ENCODE measurements at places on chromosomes 12 and 14.

GRCh38 chr12:54389607-54390175, 5.2 kb upstream of the ZNF385A start:
- no peak for DNase-seq

- DNase-seq: no peak
Measured at GRCh38 chr14:83017296-83017695, 1483.6 kb upstream of the SEL1L start.

DNA sequence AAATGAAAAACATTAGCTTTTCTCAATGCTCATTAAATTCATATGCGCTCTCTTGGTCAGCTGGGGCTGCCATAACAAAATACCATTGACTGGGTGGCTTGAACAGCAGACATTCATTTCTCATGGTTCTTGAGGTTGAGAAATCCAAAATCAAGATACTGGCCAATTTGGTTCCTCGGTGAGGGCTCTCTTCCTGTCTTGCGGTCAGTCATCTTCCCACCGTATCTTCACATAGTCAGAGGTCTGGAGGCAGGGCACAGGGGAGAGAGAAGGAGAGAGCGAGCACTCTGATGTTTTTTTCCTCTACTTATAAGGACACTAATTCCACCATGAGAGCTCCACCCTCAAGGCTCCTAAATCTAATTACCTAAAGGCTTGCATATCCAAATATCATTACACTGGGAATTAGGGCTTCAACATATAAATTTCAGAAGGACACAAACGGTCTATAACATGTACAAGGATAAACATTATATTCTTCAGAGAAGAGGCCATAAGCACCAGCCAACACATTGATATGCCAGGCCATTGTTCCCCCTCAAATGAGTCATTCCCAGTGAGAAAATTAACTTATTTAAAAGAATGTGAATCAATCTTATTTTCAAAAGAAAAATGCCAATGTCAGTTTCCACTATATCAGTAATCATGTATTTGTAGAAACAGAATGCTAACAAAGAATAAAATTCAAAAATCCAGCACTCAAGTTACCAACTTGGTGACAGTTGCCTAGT, 152.2 kb downstream of the BTG1 start:
- no peak for DNase-seq

GRCh38 chr12:49888461-49889151, 15.1 kb downstream of the FAIM2 start:
- no peak for DNase-seq

DNA sequence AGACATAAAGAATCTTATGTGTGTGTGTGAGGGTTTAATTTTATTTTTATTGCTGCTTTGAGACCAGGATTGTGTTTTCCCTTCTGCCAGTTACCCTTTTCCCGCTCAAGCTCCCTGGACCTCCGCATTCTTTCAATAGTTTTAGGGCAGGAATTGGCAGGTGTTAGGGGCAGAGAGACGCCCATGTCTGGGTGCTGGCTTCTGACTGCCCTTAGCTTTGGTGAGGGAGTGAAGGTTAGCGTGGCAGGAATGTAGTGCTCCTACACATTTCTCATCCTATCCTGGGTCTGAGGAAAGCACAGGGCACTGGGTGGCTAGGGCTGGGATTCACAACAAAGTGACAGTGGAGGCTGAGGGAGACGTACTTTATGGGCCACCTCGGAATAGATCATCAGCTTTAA, 428.1 kb downstream of the ZFP36L1 start:
- DNase-seq: no peak

- DNase-seq: no peak
Measured at GRCh38 chr12:25985316-25986175, 27.1 kb downstream of the RASSF8 start.

GRCh38 chr14:103198131-103199105, 75.2 kb downstream of the TNFAIP2 start:
- DNase-seq: no peak

DNA sequence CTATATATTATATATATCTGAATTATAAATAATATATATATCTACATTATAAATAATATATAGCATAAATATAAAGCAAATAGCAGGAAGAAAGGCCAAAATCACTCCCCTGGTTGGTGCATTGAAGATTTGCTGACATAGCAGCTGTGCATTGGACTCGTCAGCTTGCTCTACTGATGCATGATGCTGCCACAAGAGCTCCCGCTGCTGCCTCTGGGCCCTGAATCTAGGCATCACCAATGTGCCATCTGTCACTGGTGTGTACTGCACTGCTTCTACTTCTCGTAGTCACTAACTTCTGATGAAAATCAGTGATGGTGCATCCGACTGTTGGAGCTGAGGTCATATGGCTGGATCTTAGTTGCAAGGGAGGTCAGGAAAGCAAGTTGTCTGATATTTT, 205.0 kb downstream of the ADAMTS20 start:
- DNase-seq: no peak

DNA sequence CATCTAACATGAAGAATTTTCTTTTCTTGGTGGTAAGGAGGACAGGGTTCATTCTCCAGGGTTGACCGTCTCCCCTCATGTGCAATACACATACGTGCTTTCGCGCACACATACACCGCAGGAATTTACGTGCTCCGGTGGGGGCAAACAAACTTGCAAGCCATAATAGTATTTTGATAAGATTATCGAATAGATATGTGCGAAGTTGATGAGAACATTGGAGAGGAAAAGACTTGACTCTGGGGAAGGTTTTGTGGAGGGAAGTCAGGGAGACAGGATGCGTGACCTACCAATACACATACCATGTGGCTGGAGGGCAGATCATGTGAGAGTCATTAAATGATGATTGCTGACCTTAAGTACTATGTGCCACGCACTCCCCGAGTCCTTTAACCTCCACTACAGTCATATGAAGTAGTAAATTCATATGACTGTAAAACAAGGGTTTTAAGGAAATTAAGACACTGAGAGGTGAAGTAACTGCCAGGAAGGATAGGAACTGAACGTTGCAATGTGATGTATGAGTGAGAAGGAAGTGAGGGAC, 921 bp downstream of the RAD51B start:
- DNase-seq: no peak

DNA sequence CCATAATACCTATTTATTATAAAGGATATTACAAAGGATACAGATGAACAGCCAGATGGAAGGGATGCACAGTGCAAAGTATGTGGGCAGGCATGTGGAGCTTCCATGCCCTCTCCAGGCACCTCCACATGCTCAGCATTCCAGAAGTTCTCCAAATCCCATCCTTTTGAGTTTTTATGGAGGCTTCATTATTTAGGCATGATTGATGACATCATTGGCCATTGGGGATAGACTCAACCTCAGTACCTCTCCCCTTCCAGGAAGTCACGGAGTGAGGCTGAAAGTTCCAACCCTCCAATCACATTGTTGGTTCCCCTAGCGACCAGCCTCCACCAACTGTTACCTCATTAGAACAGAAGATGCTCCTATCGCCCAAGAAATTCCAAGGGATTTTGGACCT, 156.4 kb downstream of the ATP23 start:
- DNase-seq: no peak

DNA sequence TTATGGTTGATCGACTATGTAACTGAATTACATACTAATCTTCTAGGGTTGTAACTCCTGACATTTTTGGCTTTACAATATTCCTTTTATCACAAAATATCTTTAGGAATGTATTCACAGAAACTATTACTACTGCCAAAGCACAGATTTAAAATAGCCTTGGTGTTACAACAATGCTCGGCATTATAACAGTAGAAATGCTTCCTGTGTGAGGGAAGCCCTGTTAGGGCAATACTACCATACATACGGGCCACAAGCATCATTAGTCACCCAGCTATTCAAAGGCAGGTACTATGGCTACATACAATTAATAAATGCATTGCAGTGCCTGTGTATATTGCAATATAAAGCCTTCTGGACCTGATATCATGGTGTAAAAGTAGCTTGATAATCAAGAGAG, 517.8 kb downstream of the C12orf50 start:
- no peak for DNase-seq

- no peak for DNase-seq
Measured at GRCh38 chr12:49953961-49954846, 3.7 kb downstream of the AQP2 start.

GRCh38 chr14:51513281-51513680, 138.4 kb upstream of the FRMD6 start:
- DNase-seq: no peak

- DNase-seq: no peak
Measured at GRCh38 chr12:25670076-25671055, 117.3 kb upstream of the LMNTD1 start.

DNA sequence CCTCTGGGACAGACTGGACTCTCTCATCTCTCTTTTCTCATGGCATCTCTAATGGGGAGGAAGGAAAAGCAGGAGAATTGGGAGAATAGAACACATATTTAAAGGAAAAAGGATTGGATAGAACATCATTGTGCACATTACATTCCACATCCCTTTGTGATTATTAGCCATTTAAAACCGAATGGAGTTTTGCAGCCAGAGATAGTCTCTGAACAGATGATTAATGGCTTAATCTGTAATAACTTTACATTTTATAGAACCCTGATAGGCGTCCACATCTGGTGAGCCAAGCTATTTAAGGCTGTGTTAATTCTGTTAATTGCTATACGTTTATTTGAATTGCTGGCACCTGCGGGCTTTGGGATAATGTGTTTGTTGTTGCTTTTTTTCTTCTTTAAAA, 487.3 kb downstream of the NRXN3 start:
- no peak for DNase-seq

GRCh38 chr12:43406801-43407200, 145.2 kb downstream of the ADAMTS20 start:
- no peak for DNase-seq

GRCh38 chr12:1130164-1130563, 139.1 kb downstream of the ERC1 start:
- no peak for DNase-seq

DNA sequence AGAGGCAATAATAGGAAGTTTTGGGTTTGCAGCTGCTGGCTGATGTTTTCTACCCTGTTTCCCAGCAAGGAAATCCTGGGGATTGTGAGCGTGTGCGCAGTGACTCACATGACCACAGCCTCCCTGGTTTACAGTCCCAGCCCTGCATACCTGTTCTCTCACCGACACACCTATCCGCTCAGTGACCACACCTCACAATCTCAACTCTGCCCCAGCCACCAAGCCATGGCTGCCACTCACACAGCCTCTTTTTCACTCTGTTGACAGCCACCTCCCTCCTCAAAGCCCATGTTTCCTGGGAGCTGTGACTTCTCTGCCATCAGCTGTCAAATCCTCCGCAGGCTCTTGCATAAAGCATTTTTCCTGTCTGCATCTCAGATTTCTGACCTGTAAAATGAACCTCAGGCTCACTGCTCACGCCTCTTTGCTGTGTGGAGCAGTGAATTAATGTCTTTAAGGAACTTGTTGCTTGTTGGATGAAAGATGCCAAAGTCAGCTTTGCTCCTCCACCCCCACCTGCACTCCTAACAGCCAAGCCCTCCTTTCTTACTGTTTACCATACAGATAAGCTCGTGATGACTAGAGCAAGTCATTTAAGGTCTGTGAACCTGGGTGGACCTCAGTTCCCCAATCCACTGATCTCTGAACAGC, 43.5 kb downstream of the B4GALNT3 start:
- no peak for DNase-seq

DNA sequence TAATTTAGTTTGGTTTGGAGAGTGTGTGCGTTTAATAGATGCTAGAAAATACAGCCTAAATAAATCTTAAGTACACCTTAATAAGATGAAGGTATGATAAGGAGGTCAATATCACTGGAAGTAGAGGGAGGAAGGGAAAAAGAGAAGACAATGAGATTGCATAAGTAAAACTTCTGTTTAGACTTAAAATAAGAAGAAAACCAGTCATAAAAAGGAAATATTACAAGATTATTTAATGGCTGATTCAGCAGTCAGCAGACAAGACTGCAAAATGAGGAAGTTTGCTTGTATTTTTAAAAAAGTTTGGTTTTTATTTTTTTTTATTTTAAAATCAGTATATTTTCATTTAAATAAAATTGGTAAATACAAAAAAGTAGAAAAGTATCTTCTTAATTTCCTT, 3.2 kb downstream of the SLC38A6 start:
- DNase-seq: no peak

DNA sequence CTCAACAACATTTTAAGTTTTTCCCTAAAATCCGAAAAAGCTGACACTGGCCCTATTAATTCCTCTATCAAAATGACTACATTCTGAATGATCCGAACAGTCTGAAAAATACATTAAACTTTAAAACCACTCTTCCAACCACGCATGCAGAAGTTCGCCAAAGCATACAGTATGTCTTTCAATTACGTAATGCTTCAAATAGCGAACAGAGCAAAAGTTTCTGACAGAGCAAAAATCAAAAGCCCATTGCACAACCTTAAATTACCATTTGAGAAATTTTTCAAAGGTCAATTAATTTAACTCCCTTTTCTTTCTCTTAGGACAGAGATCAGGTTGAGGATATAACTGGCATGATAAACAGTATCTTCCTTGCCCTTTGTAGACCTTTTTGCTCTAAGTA, 33.2 kb downstream of the LRIG3 start:
- DNase-seq: no peak

DNA sequence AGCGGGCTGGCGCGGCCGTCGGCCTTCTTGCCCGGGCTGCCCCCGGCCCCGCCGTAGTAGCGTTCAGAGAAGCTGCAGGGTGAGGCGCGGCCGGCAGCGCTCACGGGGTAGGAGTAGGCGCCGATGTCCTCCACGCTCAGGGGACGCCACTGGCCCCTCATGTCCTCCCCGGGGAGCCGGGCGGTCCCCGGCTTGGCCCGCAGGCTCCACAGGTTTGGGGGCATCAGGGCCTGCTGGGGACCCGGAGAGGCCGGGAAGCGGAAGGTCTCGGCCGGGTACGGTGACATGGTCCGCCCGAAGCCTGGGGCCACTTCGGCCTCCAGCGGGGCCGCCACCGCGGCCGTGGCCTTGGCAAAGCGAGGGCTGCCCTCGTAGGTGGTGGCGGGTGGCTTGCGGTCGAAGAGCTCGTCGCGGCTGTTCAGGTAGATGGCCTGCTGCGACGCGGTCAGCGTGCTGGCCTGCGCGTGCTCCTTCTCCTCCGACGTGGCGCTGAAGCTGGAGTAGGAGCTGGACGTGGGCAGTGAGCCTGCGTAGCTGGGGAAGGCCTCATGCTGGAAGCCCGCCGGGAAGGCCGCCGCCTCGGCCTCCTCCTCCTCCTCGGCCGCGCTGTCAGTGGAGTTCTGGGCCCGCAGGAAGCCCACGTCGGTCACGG, 48.7 kb downstream of the BEGAIN start:
- no peak for DNase-seq

DNA sequence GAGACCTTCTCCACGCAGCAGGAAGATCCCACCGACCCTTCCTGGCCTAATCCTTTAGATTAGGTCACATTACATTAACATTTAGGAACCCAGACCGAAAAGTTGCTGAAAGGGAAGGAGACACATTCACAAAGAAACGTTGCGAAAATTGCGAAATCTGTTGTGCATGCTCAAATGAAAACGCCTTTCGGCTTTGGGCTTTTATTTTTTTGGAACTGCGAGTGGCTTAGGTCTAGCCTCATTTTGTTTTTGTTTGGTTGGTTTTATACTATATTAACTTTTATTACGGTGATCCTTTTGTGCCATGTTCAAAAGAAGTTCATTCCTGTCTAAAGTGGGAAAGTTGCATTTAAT, 1.5 kb downstream of the MYF6 start:
- DNase-seq: no peak

DNA sequence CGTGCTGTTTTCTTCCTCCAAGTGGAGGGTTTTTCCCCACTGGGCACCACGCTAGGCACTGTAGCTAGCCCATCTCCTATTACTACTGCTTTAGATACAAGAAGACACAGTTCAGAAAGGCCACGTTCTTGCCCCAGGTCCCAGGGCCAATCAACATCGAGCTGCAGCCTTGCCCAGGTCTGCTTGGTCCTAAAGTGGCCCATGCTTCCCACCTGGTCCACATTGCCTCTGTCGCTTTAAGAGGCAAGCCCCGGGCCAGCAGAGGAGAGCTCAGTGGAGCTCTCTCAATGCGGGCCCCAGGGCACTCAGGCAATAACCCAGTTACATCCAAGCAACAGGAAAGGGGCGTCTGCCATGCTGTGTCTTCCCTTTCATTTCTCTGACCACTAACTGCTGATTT, 148.1 kb downstream of the CALM1 start:
- no peak for DNase-seq

All from activated naive CD4-positive, alpha-beta T cell (primary cell).